Endothelial cell (in vitro differentiated cells): ENCODE measurements at places on chromosomes 1 and 21. TPM values are rescaled to one million over a fixed set of nuclear protein-coding genes. Genes with fewer than 3 reads are reported as not detected.

DNA sequence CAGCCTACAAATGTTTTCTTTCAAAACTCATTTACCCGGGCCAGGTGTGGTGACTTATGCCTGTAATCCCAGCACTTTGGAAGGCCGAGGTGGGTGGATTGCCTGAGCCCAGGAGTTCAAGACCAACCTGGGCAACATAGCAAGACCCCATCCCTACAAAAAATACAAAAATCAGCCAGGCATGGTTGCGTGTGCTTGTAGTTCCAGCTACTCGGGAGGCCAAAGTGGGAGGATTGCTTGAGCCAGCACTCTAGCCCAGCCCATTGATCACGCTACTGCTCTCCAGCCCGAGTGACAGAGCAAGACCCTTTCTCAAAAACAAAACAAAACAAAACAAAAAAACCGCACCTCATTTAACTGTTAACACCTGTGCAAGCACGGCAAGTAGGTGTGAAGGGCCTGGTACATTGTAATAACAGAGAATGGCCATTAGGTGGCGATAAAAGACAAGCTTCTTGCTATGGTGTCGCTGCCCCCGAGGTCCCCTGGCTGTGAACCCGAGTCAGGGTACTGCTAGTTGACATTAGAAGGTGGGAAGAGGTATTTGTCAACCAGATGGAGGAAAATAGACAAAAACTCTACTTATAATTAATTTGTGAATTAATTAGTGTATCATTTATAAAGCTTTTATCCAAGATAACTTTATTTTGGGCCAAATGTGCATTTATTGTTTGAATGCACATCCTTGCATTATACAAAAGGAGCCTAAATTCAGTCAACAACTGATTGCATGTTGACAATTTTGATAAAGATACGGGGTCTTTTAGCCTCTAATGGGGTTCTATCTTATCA lies 66.5 kb downstream of the SH3BGR start:
- DNase-seq: peak; percentile 64
- H3K27me3 ChIP-seq: peaks cover 1% of the 10 kb centered on the region
- H3K4me3 ChIP-seq: no peak overlapping the region

TMEM52 gene
- 0.92 TPM for total RNA-seq

- H3K4me1 ChIP-seq: no peaks in the 10 kb centered on the region
- peaks cover 2% of the 10 kb centered on the region for H3K27me3 ChIP-seq
- no peak overlapping the region for H3K4me3 ChIP-seq
- no peaks in the 10 kb centered on the region for H3K36me3 ChIP-seq
- no peak for DNase-seq
Observed at GRCh38 chr1:83787246-83787998, 211.5 kb downstream of the TTLL7 start.

ACKR1 gene
- 0.23 TPM for total RNA-seq

GRCh38 chr1:167128261-167129227 lies 34.7 kb downstream of the STYXL2 start:
- no peak overlapping the region for H3K4me3 ChIP-seq
- peaks cover 11% of the 10 kb centered on the region for H3K4me1 ChIP-seq
- H3K27me3 ChIP-seq: peaks cover 7% of the 10 kb centered on the region
- peaks cover 19% of the 10 kb centered on the region for H3K36me3 ChIP-seq
- DNase-seq: no peak
- H3K27ac ChIP-seq: peak overlapping the region; percentile 14

GRCh38 chr1:60848583-60849188 lies 233.7 kb upstream of the NFIA start:
- H3K4me3 ChIP-seq: no peak overlapping the region
- H3K27me3 ChIP-seq: no peaks in the 10 kb centered on the region
- no peaks in the 10 kb centered on the region for H3K36me3 ChIP-seq
- DNase-seq: no peak
- no peaks in the 10 kb centered on the region for H3K4me1 ChIP-seq
- no peak overlapping the region for H3K27ac ChIP-seq

APOBEC4 gene
- not detected for total RNA-seq

- no peak overlapping the region for H3K27ac ChIP-seq
- peaks cover 8% of the 10 kb centered on the region for H3K36me3 ChIP-seq
Observed at GRCh38 chr1:246954126-246954525, 22.4 kb upstream of the AHCTF1 start.

DNA sequence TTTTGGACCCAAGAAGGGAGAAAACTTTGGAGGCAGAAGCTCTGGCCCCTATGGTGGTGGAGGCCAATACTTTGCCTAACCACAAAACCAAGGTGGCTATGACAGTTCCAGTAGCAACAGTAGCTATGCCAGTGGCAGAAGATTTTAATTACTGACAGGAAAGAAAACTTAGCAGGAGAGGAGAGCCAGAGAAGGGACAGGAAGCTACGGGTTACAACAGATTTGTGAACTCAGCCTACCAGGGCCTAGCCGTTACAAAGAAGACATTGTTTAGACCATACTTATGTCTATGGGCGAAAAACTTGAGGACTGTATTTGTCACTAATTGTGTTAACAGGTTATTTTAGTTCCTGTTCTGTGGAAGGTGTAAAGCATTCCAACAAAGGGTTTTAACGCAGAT lies 10.4 kb upstream of the ACOT11 start:
- H3K4me3 ChIP-seq: no peak overlapping the region
- peaks cover 2% of the 10 kb centered on the region for H3K27me3 ChIP-seq
- H3K36me3 ChIP-seq: no peaks in the 10 kb centered on the region

DNA sequence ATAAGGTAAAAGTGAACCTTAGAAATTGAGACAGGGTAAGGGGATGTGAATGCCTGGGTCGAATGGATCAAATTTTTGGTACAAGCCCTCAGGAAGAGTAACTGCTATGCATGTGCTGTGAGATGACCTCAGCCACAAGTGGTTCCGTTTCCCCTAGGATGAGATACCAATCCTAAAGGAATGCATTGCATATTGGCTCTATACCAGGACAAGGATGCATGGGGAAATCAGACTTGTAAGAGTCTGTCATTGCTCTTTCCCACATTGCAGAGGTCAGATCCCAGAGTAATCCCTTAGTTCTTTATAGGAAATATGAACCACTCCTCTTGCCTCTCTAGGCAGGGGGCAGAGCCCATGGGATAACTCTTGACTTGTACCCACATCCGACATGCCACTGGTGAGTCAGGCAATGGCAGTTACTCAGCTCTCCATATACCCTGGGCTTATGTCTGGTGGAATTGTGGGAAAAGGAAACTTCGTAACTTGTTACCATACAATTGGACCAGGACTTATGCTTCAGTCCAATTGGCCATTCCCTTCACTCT lies 428.3 kb upstream of the ZRANB2 start:
- no peak overlapping the region for H3K27ac ChIP-seq
- H3K4me3 ChIP-seq: no peak overlapping the region
- no peak for DNase-seq

ITLN2 gene
- total RNA-seq: 118 TPM

DNA sequence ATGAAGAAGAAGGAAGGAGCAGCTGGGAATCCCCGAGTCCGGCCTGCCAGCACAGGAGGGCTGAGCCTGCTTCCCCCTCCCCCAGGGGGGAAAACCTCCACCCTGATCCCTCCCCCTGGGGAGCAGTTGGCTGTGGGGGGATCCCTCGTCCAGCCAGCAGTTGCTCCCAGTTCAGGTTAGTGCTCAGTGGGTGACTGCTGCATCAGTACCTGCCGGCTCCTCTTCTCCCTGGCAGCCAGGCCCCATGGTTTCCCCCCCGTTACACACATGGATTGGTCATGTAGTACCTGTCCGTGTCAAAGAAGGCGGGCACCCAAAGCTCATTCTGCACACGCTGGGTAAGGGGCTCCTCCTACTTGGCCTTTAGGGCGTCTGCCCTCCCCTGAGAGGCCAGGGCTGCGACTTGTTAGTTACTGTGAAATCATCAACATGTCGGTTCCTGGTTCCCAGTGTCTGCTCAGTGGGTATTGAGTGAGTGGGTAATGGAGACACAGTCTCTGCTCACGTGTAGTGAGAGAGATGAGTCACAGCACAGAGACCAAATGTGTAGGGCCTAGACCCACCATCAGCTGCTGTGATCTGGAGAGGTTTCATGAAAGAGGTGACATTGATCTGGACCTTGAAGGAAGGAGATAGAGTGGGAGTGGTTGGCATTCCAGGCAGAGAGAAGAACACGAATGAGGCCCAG lies 11.5 kb downstream of the NECAP2 start:
- H3K27me3 ChIP-seq: no peaks in the 10 kb centered on the region
- H3K36me3 ChIP-seq: peaks cover 60% of the 10 kb centered on the region
- H3K4me3 ChIP-seq: peak overlapping the region; percentile 35

- H3K4me3 ChIP-seq: peak within 1 kb of the TSS; percentile 98
- peak within 1 kb of the TSS; percentile 87 for H3K27ac ChIP-seq
- H3K27me3 ChIP-seq: peaks cover 6% of the 10 kb centered on the region
- peak; percentile 79 for DNase-seq
- peaks cover 4% of the 10 kb centered on the region for H3K36me3 ChIP-seq
Observed at GRCh38 chr1:239386453-239387303, at the start of gene CHRM3. TSS of gene CHRM3 (plus strand) at chr1:239386568. CDS start at chr1:239907452, 520,884 bp downstream.

RAVER2 gene
- total RNA-seq: 11.9 TPM

DNA sequence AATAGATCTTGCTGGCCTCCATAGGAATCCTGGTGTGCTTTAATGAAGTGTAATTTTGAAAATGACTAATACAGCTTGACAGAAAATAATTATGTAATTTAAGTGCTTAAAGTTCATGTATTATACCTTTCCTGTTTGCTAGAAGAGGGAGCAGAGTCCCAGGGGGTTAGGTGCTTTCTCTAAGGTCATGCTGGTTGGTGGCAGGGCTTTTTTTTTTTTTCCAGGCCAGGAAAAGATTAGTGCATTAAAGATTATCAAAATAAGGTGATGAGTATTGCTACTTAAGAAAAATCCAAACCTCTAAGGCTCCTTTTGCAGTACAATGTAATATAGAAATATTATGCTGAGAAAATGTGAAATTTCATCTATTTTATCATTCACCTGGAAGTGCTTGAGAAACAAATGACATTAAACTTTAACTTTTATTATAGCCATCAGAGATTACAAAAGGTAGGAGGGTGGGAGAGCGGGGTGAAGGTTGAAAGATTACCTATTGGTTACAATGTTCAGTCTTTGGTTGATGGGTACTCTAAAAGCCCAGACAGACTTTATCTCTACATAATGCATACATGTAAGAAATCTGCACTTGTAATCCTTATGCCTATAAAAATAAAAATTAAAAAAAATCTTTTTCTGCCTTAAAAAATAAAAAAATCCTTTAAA lies 110.8 kb downstream of the RABGAP1L start:
- no peaks in the 10 kb centered on the region for H3K36me3 ChIP-seq
- H3K27ac ChIP-seq: no peak overlapping the region
- H3K4me3 ChIP-seq: no peak overlapping the region

GRCh38 chr1:235648407-235648907 lies 1.1 kb downstream of the GNG4 start:
- no peak for DNase-seq
- H3K4me1 ChIP-seq: peaks cover 16% of the 10 kb centered on the region
- H3K27ac ChIP-seq: no peak overlapping the region
- peak overlapping the region; percentile 84 for H3K4me3 ChIP-seq
- no peaks in the 10 kb centered on the region for H3K36me3 ChIP-seq

LMOD1 gene
- not detected for total RNA-seq

- no peaks in the 10 kb centered on the region for H3K4me1 ChIP-seq
- no peaks in the 10 kb centered on the region for H3K27me3 ChIP-seq
- DNase-seq: no peak
- H3K4me3 ChIP-seq: no peak overlapping the region
- H3K36me3 ChIP-seq: no peaks in the 10 kb centered on the region
Observed at GRCh38 chr1:152448095-152448494, 34.0 kb upstream of the CRNN start.

NES gene
- total RNA-seq: 111 TPM

- H3K36me3 ChIP-seq: no peaks in the 10 kb centered on the region
- peaks cover 3% of the 10 kb centered on the region for H3K27me3 ChIP-seq
- H3K4me1 ChIP-seq: peaks cover 36% of the 10 kb centered on the region
- H3K4me3 ChIP-seq: no peak overlapping the region
Observed at GRCh38 chr1:39214998-39215873, 10.7 kb downstream of the MACF1 start.

DNA sequence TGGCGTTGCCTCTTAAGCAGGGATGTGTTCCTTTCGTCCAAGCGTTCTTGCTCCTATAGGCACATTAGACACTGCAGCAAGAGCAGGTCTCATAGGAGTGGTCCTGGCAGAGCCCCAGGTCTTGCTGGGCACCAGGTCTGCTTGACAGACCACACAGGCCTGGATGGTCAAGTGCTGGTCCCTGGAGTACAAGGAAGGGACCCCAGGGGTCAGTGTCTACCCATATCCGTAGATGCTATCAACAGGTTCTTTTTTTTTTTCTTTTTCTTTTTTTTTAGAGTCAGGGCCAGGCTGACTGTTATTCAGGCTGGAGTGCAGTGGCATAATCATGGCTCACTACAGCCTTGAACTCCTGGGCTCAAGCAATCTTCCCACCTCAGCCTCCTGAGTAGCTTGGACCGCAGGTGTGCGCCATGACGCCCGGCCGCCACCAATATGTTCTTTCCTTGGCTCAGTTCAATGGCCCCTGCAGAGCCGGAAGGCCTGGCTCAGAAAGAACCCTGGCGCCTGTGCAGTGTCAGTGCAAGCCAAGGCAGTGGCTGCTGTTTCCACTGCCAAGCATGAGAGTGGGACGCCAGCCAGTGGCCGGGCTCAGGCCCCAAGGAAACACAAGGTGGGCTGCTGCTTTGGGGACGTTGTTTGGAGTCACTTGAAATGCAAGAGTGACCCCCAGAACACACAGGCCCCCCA lies 10.0 kb upstream of the TNFRSF8 start:
- H3K4me1 ChIP-seq: no peaks in the 10 kb centered on the region
- no peak for DNase-seq
- no peak overlapping the region for H3K4me3 ChIP-seq
- H3K27ac ChIP-seq: no peak overlapping the region
- no peaks in the 10 kb centered on the region for H3K36me3 ChIP-seq
